ENCODE measurements at places on chromosomes 5 and 9.

GRCh38 chr5:131644822-131645221 lies 9.8 kb upstream of the RAPGEF6 start:
- DNase-seq, result no peak

DNA sequence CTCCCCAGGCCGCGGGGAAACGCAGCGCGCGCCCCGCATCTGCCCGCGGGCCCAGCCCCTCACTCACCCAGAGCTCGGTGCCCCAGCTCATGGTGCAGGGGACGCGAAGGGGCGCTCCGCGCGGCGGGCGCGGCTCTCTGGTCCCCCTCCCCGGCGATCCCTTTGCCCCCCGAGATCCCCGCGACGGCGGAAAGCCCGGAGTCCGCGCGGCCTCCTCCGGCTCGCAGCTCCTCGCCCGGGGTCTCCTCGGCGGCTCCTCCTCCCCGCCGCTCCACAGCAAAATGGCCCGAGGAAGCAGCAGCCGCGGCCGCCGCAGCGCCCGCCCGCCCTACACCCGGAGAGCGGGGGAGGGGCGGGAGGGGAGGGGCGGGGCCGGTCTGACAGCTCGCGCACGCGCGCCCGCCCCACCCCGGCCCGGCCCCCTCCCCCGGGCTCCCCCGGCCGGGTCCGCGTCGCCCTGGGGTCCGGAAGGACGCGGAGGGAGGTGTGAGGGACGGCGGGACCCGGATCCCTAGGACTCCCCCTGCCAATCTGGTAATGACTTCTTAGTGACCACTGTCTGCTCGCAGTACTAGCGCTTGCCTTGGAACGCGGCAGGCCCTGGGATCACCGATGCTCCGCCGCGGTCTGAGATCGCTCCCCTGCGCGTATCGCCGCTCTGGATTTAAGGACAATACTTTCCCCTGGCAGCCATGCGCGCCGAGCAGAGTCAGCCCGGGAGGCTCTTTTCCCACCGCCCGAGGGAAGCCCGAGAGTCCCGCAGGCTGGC lies at the start of gene FNBP1:
Gene FNBP1 (minus strand): TSS at position 305 of the 769 bp plus-strand sequence. CDS start 214 bp downstream, at position 91.
- DNase-seq, result peak; percentile 80

DNA sequence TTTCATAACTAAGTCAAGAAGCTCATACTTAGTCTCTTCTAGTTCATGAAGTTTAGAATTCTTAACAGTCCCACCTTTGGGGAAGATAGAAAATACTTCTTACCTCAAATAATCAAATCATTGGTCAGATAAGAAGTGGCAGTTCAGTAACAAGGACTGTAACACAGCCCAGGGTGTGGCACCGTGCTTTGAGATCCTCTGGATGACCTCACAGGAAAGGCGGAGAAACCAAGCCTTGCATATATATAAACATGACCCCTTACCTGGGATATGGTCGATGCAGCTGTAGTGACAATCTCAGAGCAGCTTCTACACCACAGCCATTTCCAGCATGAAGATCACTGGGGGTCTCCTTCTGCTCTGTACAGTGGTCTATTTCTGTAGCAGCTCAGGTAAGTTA lies at the start of gene SPINK7:
Gene SPINK7 (plus strand): TSS at position 271 of the 400 bp plus-strand sequence. CDS start 61 bp downstream, at position 332.
- no peak for DNase-seq

GRCh38 chr9:110452227-110452801 lies 114.7 kb upstream of the TXNDC8 start:
- DNase-seq, result peak; percentile 2

GRCh38 chr9:135592331-135592590 lies 30.7 kb downstream of the PAEP start:
- DNase-seq, result no peak

DNA sequence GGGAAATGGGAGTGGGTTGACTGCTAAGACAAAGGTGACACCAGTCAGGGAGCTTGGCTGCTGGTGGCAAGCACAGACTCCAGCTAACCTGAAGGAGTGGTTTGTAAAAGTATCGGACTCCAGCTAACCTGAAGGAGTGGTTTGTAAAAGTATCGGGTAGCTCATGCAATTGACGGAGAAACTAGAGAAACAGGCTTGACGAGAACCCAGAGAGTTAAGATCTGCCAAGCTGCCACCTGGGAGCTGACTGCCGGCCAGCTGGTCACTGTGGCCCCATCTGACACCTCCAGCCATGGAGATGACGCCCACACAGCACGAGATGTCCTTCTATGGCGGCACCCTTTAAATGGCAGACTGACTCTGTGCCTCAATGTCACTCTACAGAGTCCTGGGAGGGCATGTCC lies 28.3 kb upstream of the CRB2 start:
- DNase-seq, result no peak
